PC-3 (cell line): ENCODE measurements at places on chromosomes 12 and 14. TPM values are rescaled to one million over a fixed set of nuclear protein-coding genes. Genes with fewer than 3 reads are reported as not detected.

The SPX gene
- total RNA-seq = 0.87 TPM in 1 of 2 replicates, not detected in the other

DNA sequence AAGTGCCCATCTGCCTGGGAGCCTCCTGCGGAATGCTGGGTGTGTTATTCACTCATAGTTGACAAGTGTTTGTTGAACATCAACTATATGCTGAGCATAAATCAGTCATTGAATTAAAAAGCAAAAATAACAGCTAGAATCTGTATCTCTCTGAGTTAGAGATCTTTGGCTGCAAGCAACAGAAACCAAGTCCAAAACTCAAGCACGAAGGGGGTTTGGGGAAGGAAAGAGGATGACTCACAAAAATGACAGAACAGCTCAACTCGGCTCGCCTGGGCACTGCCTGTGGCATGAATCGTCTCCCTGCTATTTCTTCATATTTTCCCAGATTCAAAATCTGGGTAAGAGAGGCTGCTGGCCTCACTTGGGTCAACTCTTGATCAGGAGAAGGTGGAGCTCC, 72.6 kb upstream of the NCOR2 start:
- peaks cover 26% of the 10 kb centered on the region for H3K4me1 ChIP-seq
- H3K36me3 ChIP-seq = no peaks in the 10 kb centered on the region
- no peaks in the 10 kb centered on the region for H3K27me3 ChIP-seq
- no peak overlapping the region for H3K27ac ChIP-seq
- peak; percentile 78 for DNase-seq
- no peak overlapping the region for H3K4me3 ChIP-seq

- no peak for DNase-seq
- peaks cover 25% of the 10 kb centered on the region for H3K4me1 ChIP-seq
- no peaks in the 10 kb centered on the region for H3K27me3 ChIP-seq
- H3K4me3 ChIP-seq = no peak overlapping the region
- no peak overlapping the region for H3K27ac ChIP-seq
- H3K36me3 ChIP-seq = no peaks in the 10 kb centered on the region
These were observed 173.2 kb upstream of the PWP1 start for GRCh38 chr12:107512391-107512790.

DNA sequence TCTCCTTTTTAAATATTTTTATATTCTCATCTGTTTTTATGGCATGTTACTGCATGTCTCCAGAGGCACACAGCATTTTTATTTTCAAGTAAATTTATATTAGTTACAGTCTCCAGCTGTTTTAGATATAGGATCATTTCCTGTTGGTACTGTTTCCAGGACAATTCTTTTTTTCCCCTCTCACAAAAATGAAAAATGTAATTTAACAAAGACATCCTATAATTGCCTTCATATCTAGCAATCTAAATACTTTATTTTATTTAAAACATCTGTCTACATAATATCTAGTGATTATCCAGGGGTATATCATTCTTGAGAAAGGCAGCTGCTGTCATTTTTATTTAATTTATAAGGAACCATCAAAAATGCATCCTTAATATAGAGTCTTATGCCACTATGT, 272.4 kb upstream of the NPAS3 start:
- no peak overlapping the region for H3K4me3 ChIP-seq
- no peak for DNase-seq
- H3K27me3 ChIP-seq = no peaks in the 10 kb centered on the region
- H3K36me3 ChIP-seq = no peaks in the 10 kb centered on the region
- no peaks in the 10 kb centered on the region for H3K4me1 ChIP-seq

- H3K27ac ChIP-seq = no peak overlapping the region
- no peaks in the 10 kb centered on the region for H3K4me1 ChIP-seq
- H3K27me3 ChIP-seq = no peaks in the 10 kb centered on the region
- H3K4me3 ChIP-seq = no peak overlapping the region
- peaks cover 27% of the 10 kb centered on the region for H3K36me3 ChIP-seq
These were observed 37.1 kb downstream of the MDM2 start for GRCh38 chr12:68844788-68845695.
